Aortic smooth muscle cell (primary cell): ENCODE measurements at places on chromosomes 13 and 19. TPM values are rescaled to one million over a fixed set of nuclear protein-coding genes. Genes with fewer than 3 reads are reported as not detected.

The TNFRSF19 gene
- total RNA-seq: 2.5 and 5.5 TPM in 2 replicates

The SLC8A2 gene
- 0.12 TPM in 1 of 2 replicates, not detected in the other for total RNA-seq

The TIMM44 gene
- 48.4 and 54.2 TPM in 2 replicates for total RNA-seq

The ATP4B gene
- not detected in 2 replicates for total RNA-seq

The ZNF132 gene
- total RNA-seq: 9.5 and 10.3 TPM in 2 replicates

The NCR1 gene
- not detected in 2 replicates for total RNA-seq

The CEACAM21 gene
- 0.06 TPM in 1 of 2 replicates, not detected in the other for total RNA-seq

The GPR18 gene
- total RNA-seq: not detected in 2 replicates

The COL4A1 gene
- 295 and 311 TPM in 2 replicates for total RNA-seq

The PLEKHF1 gene
- total RNA-seq: 27.5 and 30.0 TPM in 2 replicates
